ENCODE measurements at places on chromosomes 4 and X.

DNA sequence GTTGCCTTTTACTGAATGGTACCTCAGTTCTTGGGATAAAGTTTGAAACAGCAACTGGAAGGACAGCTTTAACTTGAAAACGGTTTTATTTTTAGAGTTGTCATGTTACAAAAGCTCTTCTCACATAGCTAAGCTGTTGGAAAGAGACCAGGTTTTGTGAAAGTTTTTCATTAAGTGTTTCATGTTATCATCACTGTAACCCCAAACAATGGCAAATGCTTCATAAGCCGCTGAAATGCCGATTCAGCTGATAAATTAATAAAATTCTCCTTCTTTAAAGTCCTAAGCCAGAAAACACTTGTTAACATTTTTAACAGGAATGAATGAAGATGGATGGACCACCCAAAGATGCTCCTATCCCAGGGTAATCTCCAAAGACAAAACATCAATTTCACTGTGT is 76.1 kb upstream of the IRF2 start:
- DNase-seq, result no peak

GRCh38 chr4:113106108-113106507 is 56.7 kb downstream of the ANK2 start:
- DNase-seq, result no peak

DNA sequence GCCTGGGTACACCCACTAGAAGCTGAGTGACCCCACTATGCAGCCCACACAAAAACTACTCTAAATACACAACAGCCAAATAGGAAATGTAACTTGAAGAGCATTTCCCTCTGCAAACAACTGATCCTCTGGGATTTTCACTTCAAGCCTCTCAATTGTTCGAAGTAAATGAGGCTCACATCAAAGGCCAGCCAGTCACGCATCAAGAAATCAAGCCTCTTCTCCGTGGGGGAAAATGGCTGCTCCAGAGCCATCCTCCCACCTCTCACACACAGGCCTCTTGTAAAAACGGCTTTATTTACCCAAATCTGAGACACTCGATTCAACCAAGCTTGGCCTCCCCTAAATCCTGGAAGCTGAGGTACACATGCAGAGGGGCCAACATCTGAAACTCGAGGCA is 14.3 kb downstream of the PCDH19 start:
- DNase-seq, result no peak

DNA sequence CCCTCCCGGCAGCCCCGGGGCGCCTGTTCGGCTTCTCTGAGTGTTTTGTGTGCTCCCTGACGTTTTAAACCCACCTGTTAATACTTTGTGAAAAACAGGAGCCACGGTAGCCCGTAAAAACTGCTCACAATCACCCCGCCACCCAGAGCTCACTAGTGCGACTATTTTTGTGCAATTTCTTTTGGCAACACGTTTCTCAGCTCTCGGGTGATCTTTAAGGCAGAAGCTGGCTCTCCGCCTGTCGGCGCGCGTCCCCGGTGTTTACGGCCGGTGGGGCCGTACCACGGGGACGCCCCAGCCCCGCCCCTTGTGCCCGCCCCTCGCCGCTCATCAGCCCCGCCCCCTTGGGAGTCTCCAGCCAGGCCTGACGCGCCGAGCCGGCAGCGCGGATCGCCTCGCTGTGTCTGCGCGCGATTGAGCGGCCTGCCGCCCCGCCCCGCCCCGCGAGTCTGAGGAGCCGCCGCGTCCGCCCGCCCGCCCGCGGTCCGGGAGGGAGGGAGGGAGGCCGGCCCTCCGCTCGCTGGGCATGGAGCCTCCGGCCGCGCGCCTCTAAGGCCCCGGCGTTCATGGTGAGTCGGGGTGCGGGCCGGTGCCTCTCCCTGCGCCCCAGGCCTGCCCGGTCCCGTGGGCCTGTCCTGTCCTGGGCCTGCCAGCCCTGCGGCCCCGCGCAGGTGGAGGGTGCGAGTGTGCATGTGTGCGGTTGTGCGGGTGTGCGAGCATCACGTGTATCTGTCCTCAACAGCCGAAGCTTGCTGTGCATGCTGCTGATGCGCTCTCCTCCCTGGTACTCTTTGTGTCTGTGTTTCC is 56.2 kb upstream of the TADA2B start:
- DNase-seq, result peak; percentile 95

DNA sequence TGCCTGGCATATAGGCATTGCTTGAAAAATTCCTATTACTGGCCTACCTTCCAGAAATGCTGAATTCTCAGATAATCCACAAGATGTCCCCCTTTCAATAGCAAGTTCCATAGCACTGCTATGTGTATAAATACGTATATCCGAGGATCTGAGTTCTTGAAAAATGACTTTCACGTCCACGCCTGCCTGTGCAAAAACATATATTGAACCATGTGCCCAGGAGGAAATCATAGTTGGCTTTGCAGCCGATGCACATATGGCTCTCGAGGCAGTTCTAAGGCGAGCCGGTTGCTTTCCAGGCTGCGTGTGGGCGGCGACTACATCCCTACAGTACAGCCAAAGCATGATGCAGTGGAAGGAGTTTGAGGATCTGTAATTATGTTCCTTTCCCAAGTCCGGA is 55.4 kb upstream of the ESX1 start:
- DNase-seq, result no peak

DNA sequence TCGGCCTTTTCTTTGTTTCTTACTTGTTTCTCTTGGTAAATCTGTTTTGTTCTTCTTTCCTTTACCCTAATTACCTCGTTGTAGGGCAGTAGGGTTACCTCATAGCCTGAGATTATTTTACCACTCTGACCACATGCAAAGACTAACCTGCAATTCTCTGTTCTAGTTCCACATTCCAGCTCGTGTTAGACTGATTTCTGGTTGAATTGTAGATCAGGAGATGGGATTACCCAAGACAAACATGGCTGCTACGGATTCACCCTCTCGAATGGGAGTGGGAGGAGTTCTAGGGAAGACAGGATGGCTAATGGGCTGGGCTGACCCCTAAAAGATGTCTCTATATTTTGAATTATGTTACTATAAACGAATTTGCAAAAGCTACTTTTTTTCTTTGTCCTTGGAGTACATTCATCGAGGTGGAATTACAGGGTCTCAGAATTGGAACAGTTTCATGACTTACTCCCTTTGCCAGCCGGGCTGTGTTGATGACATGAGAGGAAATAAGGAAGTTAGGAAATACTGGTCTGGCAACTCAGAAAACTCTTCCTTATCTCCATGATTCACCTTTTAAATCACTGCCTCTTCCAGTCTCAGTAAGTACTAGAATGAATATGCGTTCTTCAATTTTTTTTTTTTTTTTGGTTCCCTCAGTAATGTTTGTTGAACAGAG is 36.7 kb upstream of the FBXW7 start:
- DNase-seq, result no peak
